Right renal cortex interstitium (tissue), 3 donors: ENCODE measurements at places on chromosomes 2 and 18. TPM values are rescaled to one million over a fixed set of nuclear protein-coding genes. Genes with fewer than 3 reads are reported as not detected.

CAPN14 gene
- 0.07 TPM for polyA plus RNA-seq

PTPRN gene
- not detected for polyA plus RNA-seq

GRCh38 chr2:100427627-100428258, 10.3 kb upstream of the CHST10 start:
- no peak for DNase-seq

DNA sequence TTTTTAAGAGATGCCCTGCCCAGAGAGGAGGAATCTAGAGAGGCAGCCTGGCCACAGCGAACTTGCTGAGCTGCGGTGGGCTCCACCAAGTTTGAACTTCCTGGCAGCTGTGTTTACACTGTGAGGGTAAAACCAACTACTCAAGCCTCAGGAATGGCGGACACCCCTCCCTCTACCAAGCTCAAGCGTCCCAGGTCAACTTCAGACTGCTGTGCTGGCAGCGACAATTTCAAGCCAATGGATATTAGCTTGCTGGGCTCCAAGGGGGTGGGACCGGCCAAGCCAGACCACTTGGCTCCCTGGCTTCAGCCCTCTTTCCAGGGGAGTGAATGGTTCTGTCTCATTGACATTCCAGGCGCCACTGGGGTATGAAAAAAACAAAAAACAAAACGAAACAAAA, 289.4 kb downstream of the KCNS3 start:
- DNase-seq, result no peak

DNA sequence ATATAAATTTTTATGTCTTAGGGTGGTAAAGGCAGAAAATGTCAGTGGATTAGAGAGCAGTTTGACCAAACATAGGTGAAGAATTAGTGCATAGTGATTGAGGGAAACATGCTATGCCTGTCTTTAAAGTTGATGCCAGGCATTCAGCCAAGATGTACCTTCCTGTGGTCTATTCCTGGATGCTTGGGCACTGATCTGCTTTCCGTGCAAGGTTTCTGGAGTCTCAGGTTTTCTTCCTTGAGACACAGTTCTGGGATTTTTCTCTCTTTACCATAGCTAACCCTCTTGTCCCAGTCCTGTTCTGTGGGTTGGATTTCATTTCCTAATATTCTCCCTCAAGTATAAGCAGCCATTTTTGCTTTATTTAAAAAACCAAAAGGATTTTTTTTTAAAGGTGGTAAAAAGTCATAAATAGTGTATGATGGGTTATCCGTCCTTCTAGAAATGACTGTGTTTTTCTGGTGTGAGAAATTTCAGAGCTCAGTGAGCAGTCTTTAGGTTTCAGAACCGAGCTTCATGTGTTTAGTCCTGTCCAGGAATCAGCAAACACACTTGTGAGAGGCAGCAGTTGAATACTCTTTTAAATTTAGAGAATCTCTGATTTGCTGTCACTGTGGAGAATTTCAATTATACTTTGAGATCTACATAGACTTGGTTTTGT, 43.0 kb upstream of the CYBRD1 start:
- DNase-seq, result no peak
